ENCODE measurements at places on chromosomes 7 and 10.

DNA sequence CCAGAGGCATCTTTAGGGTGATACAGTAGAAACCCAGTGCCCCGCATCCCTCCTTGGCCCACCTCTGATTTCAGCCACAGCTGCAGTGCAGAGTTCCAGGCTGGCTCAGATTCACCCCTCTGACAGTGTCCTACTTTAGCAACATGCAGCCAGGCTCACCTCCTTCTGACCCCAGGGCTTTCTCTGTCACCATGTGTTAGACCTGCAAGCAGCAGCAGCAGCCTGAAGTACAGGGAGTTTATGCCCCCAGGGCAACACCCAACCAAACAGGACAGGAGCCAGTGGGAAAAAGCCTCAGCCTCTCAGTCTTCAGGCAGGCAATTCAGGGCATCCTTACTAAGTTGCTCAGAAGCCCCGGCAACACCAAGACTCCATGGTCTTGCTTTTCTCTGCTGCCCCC is 109.0 kb upstream of the PLXNA4 start:
- DNase-seq, result no peak

- no peak for DNase-seq
Measured at GRCh38 chr10:118358327-118358726, 16.2 kb upstream of the FAM204A start.

GRCh38 chr10:125961743-125962142 is 65.4 kb downstream of the FANK1 start:
- DNase-seq, result no peak

DNA sequence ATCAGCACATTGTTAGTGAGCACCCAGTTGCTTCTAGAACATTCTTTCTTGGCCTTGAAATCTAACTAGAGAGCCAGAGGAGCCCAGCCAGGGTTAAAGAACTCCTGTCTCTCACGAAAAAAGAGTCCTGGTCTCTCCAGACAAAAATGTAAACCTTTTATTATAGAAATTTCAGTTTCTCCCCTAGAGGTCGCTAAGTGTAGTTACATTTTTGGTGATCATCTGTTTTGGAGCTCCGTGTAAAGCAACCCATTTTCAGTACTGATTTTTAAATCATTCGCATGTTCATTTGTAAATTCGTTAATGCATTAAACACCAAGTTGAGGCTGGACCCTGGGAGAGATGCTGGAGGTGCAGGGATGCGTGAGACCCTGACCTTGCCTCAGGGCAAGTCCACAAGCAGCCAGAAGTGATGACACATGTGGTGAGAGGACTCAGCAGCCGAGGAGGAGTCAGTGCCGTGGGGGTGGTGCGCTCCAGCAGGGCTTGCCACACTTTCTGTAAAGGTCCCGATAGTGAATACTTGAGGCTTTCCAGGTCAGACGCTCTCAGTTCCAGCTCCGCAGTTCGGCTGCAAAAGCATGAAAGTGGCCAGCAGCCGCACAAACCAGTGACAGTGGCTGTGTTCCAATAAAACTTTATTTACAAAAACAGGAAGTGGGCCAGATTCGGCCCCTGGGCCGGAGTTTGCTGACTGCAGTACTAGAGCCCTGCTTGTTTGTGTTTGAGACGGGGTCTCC is 578.6 kb upstream of the FOXK1 start:
- DNase-seq, result no peak

GRCh38 chr7:97499204-97499603 is 232.7 kb upstream of the TAC1 start:
- DNase-seq, result no peak

- no peak for DNase-seq
Measured at GRCh38 chr10:68086910-68087684, 12.0 kb upstream of the HERC4 start.

DNA sequence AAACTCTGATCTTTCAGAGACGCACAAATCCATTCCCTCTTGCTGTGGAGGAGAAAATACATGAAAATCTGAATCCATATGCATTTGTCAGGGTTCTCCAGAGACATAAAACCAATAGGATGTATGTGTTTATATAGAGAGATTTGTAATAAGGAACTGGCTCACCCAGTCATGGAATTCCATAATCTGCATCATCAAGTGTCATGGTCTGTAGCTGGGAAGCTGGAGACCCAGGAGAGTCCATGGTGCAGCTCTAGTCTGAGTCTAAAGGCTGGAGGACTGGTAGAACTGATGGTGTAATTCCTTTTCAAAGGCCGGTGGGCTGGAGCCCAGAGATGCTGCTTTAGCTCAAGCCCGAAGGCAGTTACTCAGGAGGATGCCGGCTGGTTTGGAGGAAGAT is 134.0 kb downstream of the TCF7L2 start:
- no peak for DNase-seq

DNA sequence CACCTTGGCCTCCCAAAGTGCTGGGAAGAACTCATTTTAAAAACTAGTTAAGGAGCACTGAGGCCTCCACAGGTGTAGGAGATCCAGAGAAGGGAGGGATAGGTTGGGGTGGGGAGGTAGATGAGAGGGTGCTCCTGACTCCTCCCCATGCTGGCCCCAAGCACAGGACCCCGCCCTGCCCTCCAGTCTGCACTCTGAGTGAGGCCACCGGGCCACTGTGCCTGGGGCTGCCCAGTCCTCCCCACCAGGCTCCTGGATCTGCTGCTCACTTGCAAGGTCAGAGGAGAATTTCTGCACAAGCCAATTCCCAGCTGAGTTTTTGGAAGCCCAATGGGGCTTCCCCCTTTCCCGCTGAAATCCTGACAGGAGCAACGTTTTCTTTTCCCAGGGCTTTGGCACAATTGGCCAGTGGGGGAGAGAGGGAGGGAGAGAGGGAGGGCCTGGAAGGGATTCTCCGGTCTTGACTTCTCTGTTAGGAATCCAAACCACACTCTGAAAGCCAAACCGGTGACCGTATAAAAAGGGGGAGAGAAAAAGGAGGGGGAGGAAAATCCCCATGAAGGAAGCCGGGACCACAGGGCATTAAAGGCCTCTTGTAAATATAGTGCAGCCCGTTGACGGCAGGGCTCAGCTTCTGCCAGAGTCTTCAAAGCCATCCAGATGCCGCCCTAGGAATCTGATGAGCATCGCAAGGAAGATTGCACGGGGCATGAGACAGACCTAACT is 116.2 kb downstream of the SH3PXD2A start:
- DNase-seq, result no peak

GRCh38 chr10:101639141-101639900 is 51.2 kb downstream of the DPCD start:
- DNase-seq, result no peak

GRCh38 chr10:73800560-73801252 is 10.7 kb downstream of the NDST2 start:
- no peak for DNase-seq

- no peak for DNase-seq
Measured at GRCh38 chr7:104275900-104276299, 52.5 kb upstream of the LHFPL3 start.

- DNase-seq, result no peak
Measured at GRCh38 chr10:34181553-34182300, 633.4 kb downstream of the PARD3 start.

GRCh38 chr10:128568990-128569945 is 443.0 kb upstream of the MKI67 start:
- no peak for DNase-seq

DNA sequence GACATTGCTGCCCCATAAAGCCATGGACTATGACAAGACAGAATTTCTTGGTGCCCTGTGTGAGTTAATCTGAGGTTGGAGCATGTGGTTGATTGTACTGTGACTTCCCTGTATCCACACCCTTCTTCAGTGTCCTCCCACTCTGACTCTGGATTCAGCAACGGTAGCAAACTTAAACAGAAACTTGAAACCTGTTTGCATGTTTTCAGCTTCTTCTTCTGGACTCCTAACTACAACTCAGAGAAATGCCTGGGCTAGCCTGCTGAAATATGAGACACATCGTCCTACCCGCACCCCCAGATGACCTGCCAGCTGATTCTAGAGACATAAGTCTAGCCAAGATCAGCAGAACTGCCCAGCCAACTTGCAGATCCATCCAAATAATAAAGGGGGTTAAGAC is 78.4 kb downstream of the IPMK start:
- DNase-seq, result no peak

DNA sequence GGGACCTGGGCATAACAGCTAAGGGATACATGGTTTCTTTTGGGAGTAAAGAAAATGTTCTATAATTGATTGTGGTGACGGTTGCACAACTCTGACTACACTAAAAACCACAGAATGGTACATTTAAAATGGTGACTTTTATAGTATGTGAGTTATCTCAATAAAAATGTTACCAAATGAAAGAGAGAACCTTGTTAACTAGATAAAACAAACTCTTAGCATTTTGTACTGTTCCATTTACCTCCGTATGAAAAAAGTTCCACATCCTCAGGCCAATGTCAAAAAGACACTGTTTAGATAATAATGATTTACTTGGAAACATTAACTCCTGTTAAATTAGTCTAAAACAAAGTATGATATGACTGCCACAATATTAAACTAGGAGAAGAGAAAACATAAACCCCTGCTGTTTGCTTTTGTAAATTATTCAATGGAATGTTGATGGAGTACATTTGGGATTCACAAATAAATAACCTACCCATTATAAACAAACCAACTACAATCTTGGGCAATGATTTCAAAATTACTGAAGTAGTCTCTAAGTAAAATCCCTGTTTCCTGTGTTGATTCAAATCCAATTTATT is 60.7 kb downstream of the SMURF1 start:
- no peak for DNase-seq

- no peak for DNase-seq
Measured at GRCh38 chr10:78863140-78863905, 205.4 kb upstream of the ZMIZ1 start.

DNA sequence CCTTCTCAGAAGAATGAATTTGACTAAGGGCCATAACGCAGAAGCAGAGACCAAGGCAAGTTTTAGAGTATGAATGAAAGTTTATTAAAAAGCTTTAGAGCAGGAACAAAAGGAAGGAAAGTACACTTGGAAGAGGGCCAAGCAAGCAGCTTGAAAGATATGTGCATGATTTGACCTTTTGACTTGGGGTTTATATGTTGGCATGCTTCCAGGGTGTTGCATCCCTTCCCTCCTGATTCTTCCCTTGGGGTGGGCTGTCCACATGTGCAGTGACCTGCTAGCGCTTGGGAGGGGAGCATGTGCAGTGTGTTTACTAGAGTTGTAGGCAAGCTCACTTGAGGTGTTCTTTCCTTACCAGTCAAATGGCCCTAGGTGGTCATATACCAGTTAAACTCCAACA is 37.9 kb upstream of the LRRN3 start:
- DNase-seq, result no peak

GRCh38 chr10:43606323-43607198 is at the start of gene ZNF485:
Gene ZNF485, plus strand, starts transcription at chr10:43606438. Its CDS starts 613 bp downstream, at chr10:43607051.
- DNase-seq, result no peak

DNA sequence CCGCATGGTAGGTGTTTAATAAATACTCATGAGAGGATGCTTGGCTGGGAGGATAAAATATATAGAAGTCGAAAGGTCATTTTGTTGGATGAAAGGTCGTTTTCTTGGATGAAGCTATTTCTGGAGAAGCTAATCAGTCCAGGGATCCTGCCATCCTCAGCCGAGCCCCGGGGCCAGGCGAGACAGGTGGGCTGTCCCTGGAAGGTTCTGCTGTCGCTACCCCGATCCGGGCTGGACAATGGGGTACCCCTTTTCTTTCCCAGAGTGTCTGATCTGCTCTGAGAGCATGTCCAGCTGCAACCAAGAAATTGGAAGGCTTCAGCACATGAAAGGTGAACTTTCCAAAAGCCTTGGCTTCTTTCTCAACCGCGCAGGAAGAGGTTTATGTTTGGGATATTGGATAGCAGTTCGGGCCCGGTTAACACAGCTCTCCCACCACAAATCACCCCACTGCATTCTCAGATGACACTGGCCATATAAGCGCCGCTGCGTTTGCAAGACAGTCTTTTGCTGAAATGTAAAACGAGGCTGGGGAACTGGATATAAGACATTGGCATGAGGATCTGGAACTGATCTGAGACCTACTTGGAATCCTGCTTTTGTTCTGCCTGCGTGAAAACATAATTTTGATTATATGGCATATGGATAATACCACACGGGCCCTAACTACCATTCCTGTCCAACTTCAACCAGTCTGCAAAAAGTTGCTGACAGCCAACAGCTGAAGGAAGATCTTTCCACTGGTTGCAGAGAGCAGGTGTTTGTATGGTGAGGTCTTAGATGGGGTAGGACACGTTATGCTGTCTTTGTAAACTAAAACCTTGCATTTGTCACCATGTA is 31.2 kb upstream of the MSRB2 start:
- no peak for DNase-seq

DNA sequence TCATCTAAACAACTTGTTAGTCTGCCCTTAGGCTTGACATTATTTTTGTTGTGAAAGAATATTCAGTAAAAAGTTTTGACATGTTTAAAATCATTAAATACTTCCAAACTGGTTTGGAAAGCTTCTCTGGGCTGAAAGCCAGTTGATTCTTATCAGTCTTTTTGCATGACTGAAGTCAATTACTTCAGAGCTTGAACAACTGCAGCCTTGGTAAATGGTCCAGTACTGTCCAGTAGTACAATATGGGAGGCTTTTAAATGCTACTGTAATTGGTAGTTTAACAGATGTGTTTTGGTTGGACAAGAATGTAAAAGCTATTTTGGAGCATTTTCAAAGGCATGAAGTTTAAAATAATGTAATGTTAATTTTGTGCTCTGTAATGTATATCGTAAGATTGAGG is 103.4 kb downstream of the SDK1 start:
- no peak for DNase-seq

- no peak for DNase-seq
Measured at GRCh38 chr10:21406595-21407193, 118.8 kb downstream of the SKIDA1 start.

- DNase-seq, result no peak
Measured at GRCh38 chr10:30554440-30554825, 75.1 kb downstream of the LYZL2 start.

DNA sequence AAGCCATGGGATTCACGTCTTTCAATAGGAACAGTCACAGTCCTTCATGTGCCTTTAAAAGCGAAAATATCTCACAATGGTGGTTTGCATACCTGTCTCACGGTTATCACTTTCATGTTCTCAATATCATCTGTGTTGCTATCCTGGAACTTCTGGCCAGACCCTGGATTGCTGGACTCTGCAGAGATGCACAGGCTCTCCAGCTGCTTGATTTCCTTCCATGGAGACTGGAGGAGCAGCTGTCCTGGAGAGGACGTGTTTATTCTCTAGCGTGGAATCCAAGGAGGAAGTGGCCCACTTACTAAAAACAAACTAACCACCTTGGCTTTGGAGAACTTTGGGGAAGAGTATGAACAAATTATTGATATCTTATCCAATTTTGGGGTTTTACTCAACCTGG is 16.5 kb downstream of the BTBD16 start:
- DNase-seq, result no peak

DNA sequence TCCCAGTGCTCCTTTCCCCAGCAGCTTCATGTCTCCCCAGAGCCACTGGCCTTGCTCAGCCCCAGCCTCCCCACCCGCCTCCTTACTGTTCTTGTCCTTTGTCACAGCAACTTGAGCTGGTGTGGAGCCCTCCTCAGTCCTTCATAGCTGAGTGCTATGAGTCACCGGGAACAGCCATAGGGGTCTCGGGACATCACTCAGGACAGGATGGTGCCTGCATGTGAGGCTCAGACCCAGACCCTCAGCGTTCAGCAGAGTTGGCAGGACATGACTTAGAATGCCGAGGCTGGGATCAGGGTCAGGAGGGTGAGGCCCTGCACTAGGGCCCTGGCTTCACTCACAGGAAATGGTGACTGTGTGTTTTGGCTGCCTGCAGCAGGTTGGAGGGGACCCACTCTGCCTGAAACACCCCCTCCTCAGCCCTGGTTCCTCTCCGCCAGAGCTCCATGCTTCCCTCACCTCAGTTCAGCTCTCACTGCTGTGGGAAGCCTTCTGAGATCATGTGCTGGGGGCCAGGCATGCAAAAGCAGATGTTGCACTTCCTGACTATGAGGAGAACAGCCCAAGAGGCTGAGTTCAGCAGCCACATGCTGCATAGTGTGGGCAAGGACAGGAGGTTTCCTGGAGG is 40.7 kb upstream of the GJD4 start:
- no peak for DNase-seq

- no peak for DNase-seq
Measured at GRCh38 chr7:2015251-2015871, 217.4 kb downstream of the MAD1L1 start.

Measured in NCI-H2107 (cell line).